ENCODE measurements at places on chromosomes 12 and 14.
A peak's percentile ranks its signal among the peaks of the same experiment; 100 is the strongest.

GRCh38 chr12:100553936-100554335, 19.5 kb upstream of the GAS2L3 start:
- H3K36me3 ChIP-seq = no peaks in the 10 kb centered on the region
- no peaks in the 10 kb centered on the region for H3K27me3 ChIP-seq
- H3K27ac ChIP-seq = no peak overlapping the region
- no peak for DNase-seq

DNA sequence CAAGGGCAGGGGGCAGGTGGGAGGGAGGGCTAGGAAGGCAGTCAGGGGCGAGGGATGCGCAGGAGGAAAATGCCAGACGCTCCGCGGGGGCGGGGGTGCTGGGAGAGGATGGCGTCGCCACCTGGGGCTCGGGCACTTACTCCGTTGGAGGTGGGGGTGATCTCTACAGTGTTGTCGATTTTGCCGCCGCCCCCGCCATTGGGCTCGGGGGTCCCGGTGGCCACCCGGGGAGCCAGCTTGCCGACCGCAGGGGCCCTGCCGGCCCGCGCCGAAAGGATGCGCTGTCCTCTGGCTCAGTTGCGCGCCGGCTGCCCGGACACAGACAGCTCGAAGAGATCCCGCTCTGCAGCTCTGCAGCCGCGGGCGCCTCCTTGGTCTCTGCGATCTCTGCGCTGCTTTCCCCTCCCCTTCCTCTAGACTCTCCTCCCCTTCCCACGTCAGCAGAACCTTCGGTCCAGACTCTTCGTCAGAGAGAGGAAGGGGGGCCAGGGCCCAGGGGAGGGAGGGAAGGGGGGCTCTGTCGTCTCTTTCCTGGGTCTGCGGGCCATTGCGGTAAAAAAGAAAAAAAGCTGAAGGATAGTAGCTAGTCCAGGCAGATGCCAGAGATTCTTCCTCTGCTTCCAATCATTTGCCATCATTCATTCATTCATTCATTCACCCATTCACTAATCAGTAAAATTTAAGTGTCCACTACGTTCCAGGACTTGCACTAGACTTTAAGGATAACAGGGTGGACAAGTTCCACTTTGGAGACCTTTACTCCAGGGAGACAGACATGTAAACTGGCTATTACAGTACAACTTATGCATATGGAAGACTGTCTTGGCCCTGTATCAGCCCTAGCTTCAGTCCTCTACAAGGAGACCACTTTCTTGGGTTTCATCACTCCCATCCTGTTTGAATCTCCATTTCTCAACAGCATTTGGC, at the start of gene SLC22A17:
TSS of gene SLC22A17 (minus strand) at position 382 of the 927 bp plus-strand sequence.
- no peaks in the 10 kb centered on the region for H3K27me3 ChIP-seq
- no peak within 1 kb of the TSS for H3K27ac ChIP-seq
- H3K4me3 ChIP-seq = peak within 1 kb of the TSS; percentile 53

DNA sequence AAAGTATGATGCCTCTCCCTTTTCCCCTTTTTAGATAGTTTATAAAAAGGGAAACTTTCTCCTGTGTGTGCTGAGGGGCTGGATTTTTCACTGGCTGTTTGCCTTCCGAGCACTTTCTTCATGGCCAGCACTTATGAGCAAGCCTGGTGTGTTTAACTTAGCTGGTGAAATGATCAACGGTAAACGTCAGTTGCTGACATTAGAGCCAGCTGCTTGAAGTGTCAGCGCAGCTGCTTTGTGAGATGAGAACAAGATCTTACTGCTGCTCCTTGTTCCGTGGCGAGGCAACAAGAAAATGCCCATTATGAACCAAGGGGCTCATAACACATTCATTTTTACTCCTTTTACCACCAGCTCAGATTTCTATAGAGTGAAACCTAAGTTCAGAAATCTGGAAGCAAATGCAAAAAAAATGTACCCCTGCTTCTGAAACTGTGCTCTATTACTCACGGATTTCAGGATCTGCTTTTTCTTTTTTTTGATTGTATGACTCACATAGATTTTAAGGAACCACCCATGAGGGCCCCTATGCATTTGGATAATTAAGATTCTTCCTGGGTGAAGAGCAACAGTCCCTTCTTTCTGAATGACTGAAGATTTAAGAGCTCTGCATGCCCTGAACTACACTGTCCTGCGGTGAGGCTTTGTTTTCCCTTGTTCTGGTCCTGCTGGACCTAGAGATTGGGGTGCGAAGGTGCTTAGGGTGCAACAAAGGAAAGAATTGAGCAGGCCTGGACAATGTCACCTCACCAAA, 74.3 kb upstream of the CPM start:
- DNase-seq = no peak
- no peak overlapping the region for H3K4me3 ChIP-seq
- H3K36me3 ChIP-seq = no peaks in the 10 kb centered on the region
- 0 out of 2 replicates have a peak, but pooled peaks cover 6% of the 10 kb centered on the region for H3K4me1 ChIP-seq
- no peak overlapping the region for H3K27ac ChIP-seq

DNA sequence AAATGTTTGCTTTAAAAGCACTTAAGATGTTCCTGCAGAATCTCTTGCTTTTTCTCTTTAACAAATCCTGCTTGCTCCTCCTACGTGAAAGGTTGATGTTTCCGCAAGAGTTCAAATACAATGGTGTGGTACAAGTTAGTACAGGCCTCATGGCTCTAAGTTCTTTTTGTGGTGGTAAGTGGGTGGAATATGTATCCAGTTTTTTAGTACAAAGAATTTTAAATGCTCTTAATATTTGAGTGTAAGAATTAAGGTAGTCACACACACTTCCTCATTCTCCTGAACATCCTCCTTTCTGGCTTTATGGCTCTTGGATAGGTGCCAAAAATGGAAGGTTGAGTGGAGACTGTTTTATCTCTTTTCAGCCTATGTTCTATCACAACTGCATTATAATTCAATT, 1.8 kb downstream of the OTOGL start:
- no peak for DNase-seq
- H3K4me1 ChIP-seq = no peaks in the 10 kb centered on the region
- H3K27me3 ChIP-seq = no peaks in the 10 kb centered on the region

DNA sequence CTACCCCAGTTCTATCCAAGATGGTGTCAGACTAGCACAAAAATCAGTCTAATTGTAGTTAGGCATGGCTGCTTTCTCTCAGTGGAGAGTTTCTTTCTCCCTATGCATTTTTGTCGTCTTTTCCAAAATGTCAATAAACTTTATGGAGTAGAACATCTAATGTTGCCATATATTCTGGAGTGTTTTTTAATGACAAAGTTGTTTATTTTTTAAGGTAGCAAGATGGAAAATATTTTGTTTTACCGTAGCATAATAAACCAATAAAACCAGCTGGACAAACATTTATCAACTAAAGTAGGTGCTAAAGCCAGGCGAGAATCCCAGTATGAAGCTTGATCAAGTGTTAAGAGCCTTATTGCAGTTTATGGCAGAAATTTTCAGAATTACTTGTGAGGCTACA, 146.3 kb downstream of the TMTC2 start:
- H3K4me3 ChIP-seq = no peak overlapping the region
- no peak overlapping the region for H3K27ac ChIP-seq
- no peaks in the 10 kb centered on the region for H3K36me3 ChIP-seq
- H3K27me3 ChIP-seq = no peaks in the 10 kb centered on the region
- H3K4me1 ChIP-seq = no peaks in the 10 kb centered on the region
- no peak for DNase-seq

GRCh38 chr12:38934078-38934584, 28.7 kb upstream of the CPNE8 start:
- H3K27ac ChIP-seq = no peak overlapping the region
- no peaks in the 10 kb centered on the region for H3K36me3 ChIP-seq
- no peak overlapping the region for H3K4me3 ChIP-seq
